ENCODE measurements at places on chromosomes 2 and 18.

DNA sequence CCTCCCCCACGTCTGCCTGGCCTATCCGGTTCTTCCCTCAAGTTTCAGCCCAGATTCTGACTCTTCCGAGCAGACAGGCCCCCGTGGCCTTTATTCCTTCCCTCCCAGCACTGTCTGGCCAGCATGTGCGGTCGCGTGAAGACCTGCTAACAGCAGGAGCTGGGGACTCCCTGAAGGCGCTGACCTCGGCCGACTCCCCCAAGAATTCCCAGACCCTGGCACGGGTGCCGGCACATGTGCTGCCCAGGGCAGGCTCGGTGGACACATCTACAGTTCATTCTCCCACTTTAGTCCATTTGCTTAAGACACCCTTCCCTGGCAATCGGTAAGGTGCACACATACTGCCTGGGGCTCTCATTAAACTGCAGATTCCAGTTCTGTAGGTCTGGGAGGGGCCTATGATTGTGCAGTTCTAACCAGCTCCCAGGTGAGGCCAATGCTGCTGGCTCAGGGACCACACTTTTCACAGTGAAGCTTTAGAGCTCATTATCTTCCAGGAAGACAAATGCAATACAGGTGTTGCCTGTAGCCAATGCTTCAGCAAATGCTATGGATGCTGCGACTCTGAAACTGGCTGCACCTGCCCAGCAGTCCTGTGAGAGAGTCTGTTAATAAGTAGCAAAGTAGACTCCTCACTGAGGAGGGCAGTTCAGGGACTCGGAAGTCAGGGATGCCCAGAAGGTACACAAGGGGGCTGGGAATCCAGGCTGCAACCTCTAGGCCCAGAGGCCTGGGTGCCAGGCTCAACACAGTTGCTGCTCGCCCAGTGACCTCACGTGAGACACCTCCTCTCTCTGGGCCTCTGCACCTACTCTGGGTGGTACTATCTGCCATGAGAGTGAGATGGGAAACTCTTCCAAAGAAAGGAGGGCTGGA, 45.4 kb upstream of the TAF1B start:
- no peak for DNase-seq

GRCh38 chr18:36012891-36013290, 40.4 kb downstream of the RMP24 start:
- no peak for DNase-seq

GRCh38 chr18:24659827-24660720, 199.6 kb downstream of the HRH4 start:
- DNase-seq, result no peak

GRCh38 chr2:38264396-38265221, 112.5 kb downstream of the ATL2 start:
- DNase-seq, result no peak

GRCh38 chr2:29317801-29318485, 202.7 kb downstream of the CLIP4 start:
- no peak for DNase-seq

DNA sequence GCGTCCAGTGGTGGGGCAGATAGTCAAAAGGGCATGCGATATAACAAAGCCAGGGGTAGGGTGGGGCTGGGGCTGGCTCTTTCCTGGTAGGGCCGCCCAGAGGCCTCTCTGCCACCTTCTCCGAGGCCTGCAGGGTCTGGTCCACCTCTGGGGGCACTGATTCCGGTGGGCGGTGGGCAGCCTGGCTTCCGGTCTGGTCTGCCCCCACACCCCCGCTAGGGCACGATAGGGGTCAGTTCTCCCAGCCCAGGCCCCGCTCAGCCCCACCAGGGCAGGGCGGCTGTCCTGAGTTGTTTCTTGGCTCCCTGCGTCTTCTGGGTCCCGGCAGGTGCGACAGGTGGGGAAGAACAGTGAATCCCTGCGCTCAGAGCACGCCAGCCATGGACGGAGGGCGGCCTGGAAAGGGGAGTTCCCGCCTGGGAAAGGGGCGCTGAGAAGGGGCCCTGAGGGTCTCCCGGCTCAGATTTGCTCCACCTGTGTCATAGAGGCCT, 707 bp upstream of the ERFE start:
- DNase-seq, result no peak
